ENCODE measurements at places on chromosomes 5 and 9.

GRCh38 chr9:92097997-92098482, 17.2 kb downstream of the SPTLC1 start:
- DNase-seq, result peak; percentile 87

DNA sequence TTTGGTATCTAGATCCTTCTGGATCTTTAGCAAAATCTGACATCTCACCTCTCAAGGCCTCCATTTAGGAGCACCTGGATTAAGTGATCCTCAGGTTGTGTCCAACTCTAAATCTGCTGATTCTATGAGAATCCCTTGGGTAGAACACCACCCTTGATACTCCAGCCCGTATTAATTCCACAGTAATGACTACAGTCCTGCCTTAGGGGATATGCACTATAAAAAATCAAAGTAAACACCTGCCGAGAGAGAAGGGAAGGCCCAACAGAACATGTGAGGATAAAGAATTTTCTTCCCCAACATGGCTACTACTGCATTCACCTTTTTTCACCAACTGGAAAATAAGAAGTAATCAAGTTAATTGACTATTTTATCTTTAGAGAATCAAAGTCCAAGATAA, 27.6 kb downstream of the DAP start:
- no peak for DNase-seq

DNA sequence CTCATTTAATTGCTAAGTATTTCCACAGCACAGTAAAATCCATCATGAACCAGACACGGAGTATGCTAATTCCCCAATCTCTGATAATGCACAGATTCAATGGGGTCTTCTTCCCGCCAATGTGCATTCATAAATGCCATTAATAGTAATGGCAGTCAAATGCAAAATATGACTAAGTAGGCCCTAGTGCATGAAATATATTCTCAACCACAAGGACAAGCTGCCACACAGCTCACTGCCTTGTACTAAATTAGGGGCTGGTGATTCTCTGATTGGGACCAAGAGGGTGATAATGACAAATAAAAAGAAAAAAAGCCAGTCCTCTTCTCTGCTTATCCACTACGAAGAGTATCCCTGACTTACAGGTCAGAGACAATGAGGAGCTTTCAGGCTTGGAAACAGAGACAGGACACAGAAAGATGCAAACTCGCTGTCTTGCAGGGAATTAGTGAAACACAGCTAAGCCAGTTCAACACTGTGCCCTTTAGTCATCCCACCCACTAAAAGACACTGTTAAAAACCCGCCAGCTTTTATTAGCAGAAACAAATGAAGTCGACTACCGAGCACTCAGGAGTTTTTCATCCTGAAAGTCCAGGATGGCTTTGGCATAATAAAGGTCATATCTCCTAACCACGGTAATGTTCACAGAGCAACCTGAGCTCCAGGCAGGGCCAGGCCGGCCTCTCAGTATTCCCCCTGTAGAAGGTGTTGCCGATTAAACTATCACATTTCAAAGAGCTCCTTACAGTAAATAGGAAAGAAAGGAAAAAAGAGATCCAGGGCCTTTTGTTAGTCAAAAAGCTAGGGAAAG, 148.1 kb downstream of the EBF1 start:
- no peak for DNase-seq

- DNase-seq, result peak; percentile 52
These were observed 424.7 kb downstream of the RAB3C start for GRCh38 chr5:59007460-59008063.

DNA sequence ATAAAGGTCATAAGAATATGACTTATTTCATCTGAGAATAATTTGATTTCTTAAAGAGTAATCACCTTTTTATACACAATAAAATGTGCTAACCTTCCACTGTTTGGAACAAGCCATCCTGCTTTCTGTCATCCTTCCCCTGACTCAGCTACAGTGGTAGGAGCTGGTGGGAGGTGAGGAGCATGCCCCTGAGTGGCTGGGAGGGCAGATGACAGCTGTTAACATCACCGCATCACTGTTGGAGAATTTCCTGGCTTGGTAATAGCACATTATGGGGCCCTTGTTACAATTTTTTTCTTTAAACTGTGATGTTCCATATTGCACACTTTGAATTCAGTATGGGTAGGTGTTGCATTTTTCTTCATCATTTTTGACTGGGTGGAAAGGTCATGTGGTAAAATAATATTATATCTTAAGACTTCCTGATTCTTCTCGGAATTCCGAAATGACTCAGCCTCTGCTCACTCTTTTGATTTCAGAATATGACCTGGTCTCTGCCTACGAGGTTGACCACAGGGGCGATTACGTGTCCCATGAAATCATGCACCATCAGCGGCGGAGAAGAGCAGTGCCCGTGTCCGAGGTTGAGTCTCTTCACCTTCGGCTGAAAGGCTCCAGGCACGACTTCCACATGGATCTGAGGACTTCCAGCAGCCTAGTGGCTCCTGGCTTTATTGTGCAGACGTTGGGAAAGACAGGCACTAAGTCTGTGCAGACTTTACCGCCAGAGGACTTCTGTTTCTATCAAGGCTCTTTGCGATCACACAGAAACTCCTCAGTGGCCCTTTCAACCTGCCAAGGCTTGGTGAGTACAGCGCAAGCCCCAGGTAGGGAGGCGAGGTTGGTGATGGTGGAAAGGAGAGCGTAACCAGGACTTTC, 5.8 kb downstream of the ADAMTS16 start:
- DNase-seq, result peak; percentile 50

DNA sequence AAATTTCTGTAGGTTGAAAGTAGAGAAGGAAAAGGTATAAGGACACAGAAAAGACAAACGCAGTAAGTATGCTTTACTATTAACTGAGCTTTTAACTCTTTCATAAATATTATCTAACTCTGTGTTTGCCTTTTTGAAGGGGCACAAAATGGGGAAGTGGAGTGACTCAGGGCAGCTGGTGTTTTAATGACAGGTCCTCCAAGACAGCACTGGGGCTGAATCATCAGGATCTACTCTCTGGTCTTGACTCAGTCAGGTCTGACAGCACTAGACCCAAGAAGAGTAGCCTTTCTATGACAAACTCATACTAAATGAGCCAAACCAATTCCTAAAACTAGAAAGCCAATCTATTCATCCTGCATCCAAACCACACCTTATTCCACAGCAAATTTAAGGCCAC, 102.2 kb downstream of the APTX start:
- peak; percentile 38 for DNase-seq

GRCh38 chr9:81609782-81610739, 79.3 kb downstream of the TLE1 start:
- DNase-seq, result peak; percentile 89

GRCh38 chr5:59034498-59035186, 451.8 kb downstream of the RAB3C start:
- DNase-seq, result peak; percentile 50

GRCh38 chr9:107973451-107973850, 483.9 kb upstream of the KLF4 start:
- DNase-seq, result no peak

DNA sequence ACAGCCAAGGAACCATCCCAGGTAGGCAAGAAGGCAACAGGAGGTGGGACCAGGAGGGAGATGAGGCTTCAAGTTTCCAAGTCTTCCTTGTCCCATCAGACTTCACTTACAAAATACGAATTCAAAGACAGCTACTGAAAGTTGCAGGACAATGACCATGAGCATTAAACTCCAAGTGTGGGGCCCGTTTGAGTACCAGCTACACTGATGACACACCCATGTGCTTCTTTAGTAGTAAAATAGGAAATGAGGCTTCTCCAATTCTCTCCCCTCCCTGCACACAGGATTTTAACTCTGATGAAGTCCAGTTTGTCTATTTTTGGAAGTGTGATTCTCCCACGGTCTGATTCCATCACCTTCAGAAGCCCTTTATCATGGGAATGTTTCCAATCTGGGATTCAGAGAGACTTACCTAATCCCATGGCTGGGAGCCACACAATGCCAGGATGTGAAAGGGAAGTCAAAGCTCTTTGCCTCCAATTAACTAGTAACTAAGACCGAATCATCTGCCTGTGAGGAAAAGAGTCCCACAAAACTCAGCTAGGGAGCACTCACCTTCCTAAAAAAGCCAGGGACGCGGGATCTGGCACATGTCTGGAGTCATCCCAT, 222.8 kb upstream of the MSX2 start:
- DNase-seq, result peak; percentile 1

DNA sequence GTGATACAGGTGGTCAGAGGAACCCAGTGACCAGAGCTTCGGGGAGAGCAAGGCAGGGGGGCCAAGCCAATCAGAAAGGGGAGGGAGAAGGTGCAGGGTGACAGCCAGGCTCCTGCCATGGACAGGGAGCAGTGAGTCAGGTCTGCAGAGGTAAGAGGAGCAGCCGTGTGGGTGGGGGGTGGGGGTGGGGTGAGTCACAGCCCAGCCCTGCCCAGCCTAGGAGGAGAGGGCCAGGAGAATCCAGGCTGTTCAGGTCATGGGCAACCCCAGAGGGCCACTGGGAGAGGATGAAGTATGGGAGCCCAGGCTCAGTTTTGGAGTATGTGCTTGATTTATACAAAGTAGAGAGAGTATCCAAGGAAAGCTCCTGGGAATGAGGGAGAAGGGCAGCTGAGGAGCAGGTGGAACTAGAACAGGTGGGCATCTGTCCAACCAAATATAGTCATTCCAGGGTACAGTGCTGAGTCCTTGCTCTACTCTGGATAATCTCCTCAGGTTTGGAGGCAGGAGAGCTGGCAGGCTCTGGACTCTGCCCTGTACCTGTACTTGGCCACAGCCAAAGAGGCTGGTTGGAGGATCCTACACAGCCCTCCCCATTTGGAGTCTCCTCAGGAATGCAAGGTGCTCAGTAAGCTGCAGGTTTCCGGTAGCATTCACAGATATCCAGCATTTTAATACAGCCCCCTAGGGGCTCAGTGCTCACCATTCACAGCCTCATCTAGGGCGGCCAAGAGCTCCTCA, 1.6 kb downstream of the HBEGF start:
- peak; percentile 91 for DNase-seq

DNA sequence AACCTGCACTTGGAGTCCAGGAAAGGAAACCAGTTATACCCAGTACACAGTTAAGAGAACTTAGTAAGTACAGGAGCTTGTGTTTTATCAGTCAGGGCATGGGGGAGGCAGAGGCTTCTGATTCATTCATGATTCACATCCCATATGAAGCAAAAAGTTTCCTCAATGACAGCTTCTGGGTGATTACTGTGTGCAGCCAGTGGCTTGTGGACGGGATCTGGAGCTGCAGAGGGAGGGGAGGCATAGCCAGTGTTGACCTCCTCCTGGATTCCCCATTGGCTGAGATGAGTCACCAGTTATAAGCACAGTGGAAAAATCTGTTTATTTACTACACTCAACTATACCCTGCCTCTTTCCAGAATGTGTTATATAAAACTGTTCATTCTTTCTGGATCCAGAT, 17.7 kb downstream of the IL31RA start:
- DNase-seq, result peak; percentile 100

DNA sequence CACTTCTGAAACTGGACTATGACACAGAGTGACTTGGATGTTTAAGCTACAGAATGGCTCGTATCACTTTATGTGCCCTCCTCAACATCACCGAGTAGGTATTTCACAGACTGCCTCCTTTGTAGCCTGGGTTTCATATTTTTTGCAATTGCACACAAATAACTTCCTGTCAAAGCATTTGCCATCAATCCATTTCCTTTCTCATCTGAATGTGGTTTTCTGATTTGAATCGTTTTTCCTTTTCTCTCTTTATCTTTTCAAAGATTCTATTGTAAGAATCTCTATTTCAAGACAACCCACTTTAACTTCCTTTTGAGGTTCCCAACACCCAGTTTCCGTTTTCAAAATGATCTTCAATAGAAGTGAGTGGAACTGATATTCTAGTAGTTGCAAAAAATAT, 563.8 kb upstream of the ARRDC3 start:
- no peak for DNase-seq

- no peak for DNase-seq
These were observed 323.8 kb upstream of the ARRDC3 start for GRCh38 chr5:91706785-91707520.

- no peak for DNase-seq
These were observed 32.1 kb downstream of the LCP2 start for GRCh38 chr5:170265522-170265921.

- no peak for DNase-seq
These were observed 27.8 kb upstream of the LAMC3 start for GRCh38 chr9:130981002-130981755.

- DNase-seq, result peak; percentile 73
These were observed 237.8 kb upstream of the GAS1 start for GRCh38 chr9:87184956-87185642.

GRCh38 chr5:159132429-159133040, 32.8 kb upstream of the EBF1 start:
- DNase-seq, result no peak

DNA sequence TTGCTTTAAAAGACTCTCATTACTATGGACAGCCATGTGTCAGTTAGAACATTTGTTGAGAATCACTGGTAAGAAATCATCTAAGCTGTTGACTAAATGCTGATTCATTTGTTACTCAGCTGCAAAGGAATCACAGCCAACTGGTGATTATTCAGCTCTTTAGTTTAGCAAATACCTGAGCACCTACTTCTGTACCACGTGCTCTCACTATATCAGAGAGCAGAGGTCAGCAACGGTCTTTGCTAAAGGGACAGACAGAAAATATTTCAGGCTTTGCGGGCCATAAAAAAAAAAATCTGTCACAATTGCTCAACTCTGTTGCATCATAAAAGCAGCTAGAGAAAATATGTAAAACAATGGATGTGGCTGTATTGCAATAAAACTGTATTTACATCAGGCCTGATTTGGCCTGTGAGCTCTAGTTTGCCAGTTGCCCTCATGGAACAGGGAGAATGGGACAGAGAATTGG, 377.6 kb downstream of the DNAH5 start:
- DNase-seq, result peak; percentile 96

- DNase-seq, result peak; percentile 33
These were observed 10.4 kb downstream of the CCL28 start for GRCh38 chr5:43401827-43402226.

Data from kidney tubule cell (primary cell).